Stimulated activated CD8-positive, alpha-beta memory T cell treated with anti-CD3 and anti-CD28 coated beads, Interleukin-7, amount 100 ng/mL, for 48 hours (primary cell): ENCODE measurements at places on chromosomes 1 and 21.

DNA sequence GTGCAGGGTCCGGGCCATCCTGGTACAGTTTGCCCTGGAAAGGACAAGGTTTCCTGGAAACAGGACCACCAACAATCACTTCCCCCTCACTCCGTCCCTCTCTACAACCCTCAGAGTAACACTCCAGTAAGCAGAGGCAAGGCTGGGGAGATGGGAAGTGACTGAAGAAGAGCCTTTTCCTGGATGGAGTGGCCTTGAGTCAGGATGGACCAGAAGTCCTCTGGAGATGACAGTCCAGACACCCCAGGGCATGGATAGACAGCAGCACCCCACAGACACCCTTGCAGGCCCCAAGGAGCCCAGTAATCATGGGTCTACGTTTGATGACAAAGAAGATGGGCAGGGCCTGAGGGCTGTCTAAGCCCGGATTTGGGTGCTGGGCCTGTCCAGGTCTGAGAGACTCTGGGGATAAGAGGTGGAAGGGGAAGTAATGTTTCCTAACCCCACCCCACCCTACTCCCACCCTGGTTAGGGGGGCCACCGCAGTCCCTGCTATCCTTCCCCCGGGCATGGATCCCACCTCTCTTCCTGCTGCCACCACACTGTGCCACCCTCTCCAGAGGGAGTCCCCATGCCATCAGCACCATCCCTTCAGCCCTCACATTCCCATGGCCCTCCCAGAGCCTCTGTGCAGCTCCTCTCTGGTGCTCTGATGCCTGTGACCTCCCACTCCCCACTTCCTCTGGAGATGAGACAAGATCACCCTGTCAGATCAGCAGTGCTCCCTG lies 7.2 kb upstream of the S100A8 start:
- no peak for DNase-seq

DNA sequence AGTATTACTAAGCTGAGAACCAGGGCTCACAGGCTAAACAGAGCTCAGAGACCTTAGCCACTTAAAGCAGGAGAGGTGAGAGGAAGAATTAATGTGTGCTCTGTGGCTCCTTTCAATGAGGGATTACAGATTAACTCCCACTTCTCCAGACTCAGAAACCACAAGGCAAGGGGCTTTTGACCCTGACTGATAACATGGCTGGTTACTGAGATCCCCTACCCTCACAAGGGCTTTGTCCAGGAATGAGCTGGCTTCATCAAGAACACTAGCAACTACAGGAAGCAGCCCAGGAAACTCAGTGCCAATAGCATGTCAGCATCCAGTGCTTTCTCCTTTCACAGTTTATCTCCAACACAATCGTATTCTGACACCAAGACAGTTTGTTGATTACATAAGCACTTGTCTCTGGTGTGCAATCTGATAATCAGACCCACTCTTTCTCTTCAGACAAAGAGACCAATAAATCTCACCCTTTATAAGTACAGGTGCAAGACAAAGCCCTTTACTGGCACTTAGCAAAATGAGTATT lies 38.8 kb downstream of the ERI3 start:
- DNase-seq, result no peak

DNA sequence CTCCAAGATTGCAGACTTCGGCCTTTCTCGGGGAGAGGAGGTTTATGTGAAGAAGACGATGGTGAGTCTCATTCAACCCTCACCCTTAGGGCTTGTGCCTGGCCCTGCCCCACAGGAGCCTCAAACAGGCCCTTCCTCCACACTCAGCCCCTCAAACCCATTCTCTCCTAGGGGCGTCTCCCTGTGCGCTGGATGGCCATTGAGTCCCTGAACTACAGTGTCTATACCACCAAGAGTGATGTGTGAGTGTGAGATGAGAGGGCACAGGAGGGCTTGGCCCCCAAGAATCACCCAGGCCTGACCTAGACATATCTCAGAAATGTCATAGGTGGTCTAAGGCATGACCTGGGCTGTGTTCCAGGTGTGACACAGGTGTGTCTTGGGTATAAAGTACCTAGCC lies 18.3 kb upstream of the MPL start:
- no peak for DNase-seq

GRCh38 chr1:199310708-199311107 lies 671.9 kb downstream of the PTPRC start:
- no peak for DNase-seq
